ENCODE measurements at places on chromosomes 6 and 20.

DNA sequence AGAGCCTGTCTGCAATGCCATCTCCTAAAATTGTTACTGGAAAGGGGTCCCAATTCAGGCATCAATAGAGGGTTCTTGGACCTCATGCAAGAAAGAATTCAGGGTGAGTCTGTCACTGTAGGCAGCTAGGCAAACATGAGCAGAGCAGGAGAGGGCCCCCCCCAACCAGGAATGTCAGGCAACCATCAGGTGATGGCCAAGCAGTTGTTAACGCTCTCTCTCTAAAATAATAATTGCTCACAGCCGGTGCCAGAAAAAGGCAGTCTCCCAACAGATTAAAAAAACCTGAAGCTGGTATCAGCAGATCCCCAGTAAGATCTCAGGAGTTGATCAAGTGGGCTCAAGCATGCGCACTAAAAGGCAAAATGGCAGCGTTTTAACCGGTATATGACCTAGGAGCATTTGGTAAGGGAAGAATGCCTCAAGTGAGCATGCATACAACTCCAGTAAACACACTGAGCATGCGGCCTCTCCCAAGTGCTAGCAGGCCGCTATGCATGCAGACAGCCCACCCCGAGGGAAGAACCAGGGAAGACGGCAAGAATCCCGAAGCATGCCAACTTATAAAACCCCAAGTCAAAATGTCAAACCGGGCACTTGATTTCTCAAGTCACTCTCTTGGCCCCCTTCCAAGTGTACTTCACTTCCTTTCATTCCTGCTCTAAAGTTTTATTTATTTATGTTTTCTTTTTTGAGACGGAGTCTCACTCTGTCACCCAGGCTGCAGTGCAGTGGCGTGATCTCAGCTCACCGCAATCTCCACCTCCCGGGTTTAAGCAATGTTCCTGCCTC lies 44.0 kb upstream of the RNGTT start:
- no peak for DNase-seq

DNA sequence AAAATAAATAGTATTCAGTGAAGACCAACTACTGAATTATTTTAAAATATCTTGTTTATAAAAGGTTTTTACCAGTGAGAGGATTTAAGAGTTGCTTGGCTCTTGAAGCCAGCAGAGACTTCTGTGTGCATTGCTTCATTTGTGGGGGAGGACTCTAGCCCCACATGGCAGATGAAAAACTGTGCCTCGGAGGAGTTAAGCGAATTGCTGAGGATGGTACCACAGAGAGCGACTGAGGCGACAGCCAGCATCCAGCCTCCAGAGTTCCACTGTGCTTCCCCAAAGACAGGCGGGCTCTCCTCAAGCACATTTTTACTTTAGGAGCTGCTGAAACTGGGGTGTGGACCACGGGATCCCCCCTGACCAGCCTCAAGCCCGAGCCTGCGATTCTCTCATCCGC lies 80.7 kb downstream of the THBS2 start:
- DNase-seq: no peak

DNA sequence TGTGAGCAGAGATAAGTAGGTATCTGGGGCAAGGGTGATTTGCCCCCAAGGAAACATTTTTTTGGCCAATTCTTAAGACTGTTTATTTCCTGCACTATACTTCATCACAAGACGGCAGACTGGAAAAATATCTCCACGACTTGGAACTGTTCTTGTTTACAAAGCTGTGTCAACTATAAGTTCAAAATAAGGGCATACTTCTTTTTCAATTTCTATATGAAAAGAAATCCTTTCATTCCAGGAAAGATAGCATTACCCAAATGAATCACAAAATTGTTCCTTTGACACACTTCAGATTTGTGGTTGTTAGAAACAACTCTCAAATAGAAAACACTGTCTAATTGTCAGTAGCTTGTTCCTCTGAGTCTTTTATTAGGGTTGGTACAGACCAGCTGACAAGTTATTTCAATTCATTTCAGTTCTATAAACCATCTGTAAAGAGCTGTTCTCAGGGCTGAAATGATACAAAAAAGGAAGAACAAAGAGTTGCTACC lies 212.9 kb upstream of the PRDM1 start:
- DNase-seq: no peak

DNA sequence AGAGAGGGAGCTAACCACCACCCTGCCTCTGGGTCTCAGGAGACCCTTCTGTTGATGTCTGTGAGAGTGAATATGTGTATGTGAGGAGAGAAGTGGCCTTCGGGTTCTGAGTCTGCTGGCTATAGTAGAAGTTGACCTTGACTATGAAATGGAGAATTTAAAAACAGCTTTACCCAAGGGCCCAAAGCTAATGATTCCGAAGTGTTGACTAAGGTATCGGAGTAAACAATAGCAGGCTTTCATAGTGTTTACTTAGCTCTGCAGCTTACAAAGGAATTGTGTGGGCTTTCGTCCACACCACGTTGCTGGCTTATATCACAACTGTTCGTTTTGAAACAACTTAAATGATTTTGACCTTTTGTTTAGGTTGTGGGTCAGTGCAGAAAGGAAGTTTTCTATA lies 126.5 kb upstream of the JAG1 start:
- no peak for DNase-seq

DNA sequence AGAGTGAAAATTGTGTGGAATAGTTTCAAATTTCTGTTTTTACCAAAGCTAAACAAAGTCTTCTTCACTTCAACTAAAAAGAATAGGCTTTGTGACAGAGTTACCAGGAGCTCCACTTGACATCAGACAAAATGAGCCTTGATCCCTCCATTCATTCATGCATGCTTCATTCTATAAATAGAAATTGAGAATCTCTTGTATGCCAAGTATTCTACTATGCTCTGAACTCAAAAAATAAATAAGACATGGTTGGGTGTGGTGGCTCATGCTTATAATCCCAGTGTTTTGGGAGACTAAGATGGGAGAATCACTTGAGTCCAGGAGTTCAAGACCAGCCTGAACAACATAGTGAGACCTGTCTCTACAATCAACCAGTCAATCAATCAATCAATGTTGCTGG lies 236.6 kb upstream of the FAM83B start:
- no peak for DNase-seq

DNA sequence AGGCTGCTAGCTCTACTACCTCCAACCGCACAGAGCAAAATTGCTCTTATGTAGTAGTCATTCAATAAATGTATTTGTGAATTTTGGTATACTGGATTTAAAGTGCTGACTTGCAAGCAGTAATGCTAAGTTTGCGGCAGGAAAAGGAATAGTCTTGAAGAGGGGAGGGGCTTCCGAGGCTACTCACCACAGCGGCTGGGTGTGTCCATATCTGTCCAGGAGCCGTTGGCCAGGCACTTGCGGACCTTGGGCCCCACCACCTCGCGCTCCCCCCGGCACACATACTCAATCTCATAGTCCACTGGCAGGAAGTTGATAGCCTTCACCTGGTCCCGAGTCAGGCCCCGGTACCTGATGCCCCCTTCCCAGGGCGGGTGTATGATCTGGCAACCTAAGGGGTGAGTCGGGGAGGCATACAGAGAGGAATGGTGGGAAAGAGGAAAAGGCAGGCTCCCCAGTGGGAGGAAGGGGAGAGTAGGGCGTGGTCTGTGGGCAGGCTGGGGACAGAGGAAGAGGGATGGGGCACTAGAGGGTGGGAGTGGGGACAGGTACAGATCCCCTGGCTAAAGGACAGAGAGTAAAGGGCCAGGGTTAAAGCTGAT lies 1.7 kb downstream of the GABBR1 start:
- no peak for DNase-seq

- DNase-seq: no peak
Observed at GRCh38 chr20:483815-484644, 21.7 kb upstream of the TBC1D20 start.

DNA sequence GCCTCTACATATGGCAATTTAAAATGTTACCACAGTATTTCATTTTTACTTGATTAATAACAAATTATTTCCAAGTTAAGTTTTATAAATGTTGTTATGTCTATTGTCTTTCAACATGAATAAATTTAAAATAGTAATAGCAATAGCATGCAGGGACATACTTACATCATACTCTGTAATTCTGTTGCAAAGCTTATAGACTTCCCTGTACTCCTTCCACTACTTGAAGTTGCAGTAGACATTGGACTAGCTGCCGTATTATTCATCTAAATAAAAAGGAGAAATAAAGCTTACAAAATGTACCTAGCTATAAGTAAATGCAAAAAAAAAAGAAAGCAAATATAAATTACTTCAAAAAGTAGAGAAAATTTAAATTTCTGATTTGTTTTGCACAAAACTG lies 12.7 kb downstream of the SUPT3H start:
- DNase-seq: no peak

DNA sequence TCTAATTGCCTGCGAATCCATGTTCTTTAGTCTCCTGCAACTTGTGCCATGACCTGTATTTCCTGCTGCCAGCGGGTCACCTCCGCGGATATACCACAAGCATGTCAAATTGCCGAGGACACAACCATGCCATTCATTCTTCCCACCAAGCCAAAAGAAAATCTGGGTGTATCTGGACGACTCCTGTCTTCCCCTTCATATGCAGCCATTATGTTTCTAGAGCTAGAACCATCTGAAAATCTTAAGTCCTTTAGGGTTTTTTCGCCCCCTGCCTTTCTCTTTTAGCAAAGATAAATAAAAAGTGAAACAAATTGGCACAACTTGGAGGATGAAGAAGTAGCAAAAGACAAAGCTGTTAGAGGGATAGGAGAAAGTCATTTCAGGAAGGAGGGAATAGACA lies 242.6 kb downstream of the ARID1B start:
- no peak for DNase-seq

DNA sequence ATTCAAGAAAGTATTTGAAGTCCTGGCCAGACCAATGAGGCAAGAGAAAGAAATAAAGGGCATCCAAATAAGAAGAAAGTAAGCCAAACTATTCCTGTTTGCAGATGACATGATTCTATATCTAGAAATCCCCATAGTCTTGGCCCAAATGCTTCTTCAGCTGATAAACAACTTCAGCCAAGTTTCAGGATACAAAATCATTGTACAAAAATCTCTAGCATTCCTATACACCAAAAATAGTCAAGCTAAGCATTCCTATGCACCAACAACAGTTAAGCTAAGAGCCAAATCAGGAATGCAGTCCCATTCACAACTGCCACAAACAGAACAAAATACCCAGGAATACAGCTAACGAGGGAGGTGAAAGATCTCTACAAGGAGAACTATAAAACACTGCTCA lies 60.1 kb upstream of the PHIP start:
- DNase-seq: no peak

- no peak for DNase-seq
Observed at GRCh38 chr6:159440911-159441703, 251.9 kb downstream of the SOD2 start.

DNA sequence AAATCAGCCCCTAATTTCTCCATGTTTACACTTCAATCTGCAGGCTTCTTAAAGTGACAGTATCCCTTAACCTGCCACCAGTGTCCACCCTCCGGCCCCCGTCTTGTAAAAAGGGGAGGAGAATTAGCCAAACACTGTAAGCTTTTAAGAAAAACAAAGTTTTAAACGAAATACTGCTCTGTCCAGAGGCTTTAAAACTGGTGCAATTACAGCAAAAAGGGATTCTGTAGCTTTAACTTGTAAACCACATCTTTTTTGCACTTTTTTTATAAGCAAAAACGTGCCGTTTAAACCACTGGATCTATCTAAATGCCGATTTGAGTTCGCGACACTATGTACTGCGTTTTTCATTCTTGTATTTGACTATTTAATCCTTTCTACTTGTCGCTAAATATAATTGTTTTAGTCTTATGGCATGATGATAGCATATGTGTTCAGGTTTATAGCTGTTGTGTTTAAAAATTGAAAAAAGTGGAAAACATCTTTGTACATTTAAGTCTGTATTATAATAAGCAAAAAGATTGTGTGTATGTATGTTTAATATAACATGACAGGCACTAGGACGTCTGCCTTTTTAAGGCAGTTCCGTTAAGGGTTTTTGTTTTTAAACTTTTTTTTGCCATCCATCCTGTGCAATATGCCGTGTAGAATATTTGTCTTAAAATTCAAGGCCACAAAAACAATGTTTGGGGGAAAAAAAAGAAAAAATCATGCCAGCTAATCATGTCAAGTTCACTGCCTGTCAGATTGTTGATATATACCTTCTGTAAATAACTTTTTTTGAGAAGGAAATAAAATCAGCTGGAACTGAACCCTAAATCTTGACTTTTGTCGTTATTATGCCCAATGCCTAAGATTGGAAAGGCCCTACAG lies 4.5 kb downstream of the SOX4 start:
- DNase-seq: no peak

- no peak for DNase-seq
Observed at GRCh38 chr20:44051661-44052000, 135.4 kb downstream of the JPH2 start.

DNA sequence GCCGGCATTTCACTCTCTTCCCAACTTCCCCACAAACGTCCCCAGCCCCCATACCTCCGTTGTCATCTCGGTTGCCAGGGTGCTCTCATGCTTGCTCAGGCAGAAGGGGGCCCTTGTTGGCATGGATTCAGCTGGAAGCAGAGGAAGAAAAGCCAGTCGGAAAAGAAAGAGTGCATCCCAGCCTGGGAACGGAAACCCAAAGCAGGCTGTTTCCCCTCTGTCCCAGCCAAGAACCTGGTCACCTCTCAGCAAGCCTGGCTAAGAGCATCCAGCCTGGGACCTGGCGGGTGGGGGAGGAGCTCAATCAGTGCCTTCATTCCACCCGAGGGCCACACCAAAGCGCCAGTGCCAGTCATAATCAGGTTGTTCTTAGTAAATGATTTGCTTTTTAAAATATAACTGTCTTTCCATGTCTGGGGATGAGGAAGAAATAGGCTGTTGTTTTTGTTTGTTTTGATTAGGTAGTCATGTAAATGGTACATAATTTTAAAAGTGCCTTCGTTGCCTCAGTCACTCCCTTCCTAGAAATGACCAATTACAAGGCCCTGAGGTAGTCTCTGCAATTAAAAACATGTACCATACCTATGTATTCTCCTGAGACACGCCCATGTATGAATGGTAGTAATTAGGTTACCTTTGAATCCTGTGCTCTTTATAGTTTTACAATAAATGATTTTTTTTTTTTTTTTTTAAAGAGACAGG lies 21.1 kb downstream of the CHMP4B start:
- no peak for DNase-seq
